ENCODE measurements at places on chromosomes 1 and 21.

- no peak for DNase-seq
These were observed 1034.1 kb upstream of the PRMT6 start for GRCh38 chr1:106022312-106022902.

DNA sequence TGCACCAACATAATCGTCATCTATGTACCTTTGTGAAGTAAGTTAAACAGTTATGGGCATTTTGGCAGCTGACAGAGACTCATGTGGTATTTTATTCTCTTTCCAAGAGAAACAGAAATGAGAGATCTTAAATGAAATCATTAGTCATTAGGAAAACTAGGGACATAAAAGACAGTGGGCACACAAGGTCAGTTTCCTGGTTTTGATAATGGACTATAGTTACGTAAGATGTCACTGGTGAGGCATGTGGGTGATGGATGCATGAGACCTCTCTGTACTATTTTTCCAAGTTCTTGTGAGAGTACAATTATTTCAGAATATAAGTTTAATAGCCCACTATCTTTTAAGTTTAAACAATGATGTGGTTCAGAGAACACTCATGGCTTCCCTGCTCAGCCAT is 216.9 kb downstream of the APP start:
- DNase-seq: no peak

DNA sequence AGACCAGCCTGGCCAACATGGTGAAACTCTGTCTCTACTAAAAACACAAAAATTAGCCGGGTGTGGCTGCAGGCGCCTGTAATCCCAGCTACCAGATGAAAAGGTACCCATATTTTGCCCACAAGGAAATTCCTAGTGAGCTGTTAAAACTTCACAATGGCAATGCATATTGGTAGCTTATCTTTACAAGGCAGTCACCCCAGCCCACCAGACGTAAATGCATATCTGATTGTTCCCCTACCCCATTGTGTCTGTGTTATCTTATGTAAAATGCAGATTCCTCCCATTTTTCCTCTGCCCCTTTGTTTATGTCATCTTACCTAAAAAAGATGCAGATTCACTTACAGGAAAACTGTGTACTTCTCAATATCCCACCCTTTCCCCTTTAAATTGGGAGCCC is 103.1 kb upstream of the SLC2A1 start:
- DNase-seq: no peak

DNA sequence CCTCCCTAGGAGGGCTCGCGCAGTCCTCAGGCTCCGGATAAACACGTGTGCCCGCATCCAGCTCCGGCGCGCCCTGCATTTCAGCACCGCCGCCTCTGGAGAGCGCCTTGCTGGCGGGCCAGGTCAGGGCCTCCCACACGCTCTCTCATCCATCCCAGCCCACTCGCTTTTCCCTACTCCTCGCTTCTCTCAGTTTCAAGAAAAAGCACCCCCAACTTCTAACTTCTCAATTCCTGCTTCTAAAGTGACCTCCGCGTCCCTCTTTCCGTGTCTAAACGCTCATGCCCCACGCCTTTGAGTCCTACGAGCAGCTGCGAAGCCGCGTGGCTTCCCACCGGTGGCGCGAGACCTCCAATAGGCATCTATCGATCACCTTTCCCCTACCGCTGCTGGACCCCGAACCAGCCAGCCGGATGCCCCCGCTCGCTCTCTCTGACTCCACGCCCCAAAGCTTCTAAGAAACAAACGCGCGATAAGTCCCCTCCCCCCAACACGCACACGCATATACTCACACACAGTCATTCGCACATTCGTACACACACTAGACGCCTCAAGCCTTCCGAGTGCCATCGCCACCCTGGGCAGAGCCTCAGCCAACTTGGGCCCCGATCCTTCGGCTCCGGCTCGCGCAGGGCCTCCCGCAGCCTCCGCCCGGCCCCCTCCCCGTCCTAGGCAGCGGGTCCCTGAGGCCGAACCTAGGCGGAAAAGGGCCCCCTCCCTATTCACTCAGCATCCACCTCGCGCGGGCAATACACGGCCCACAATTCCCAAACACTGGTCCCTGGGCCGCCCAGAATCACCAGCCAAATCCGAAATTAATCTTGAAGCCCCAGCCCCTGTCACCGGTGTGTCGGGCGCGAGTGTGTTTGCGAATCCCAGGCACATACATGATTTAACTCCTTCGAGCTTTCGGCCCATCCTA is 1.1 kb downstream of the NMNAT2 start:
- no peak for DNase-seq

DNA sequence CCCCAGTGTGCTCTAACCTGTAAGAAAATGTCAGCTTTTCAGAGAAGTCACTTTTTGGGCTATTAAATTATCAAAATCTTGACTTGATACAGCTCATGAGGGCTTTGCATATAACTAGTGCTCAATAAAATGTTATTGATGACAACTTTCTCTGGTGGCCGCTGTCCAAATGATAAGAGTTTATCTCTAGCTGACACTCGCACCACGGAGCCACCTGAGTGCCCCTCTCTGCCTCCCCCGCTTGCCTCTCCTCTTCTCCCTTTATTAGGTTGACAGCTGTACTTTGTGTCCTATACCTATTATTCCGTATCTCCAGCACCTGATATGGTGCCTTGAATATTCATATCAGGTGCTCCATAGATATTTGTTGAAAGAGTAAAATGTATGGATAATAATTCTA is 82.8 kb downstream of the PHTF1 start:
- no peak for DNase-seq

DNA sequence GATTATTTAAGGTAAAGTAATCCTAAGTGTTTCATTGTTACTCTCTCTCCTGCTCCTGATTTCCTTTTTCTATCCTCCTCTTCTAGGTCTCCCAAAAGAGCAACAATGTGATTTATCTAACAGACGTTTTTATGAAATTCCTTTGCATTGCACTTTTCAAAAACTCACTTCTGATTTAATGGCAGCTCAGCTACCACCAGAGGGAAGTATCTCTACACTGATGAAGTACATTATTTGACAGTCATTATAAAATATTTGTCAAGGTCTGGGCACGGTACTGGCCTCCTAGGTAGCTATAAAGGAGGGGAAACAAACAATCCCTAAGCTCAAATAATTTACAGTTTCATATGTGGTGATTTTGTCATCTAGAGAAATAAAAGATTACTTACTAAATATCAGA is 15.6 kb downstream of the TMPRSS15 start:
- no peak for DNase-seq

All from hippocampal formation (tissue), 2 donors.